ENCODE measurements at places on chromosomes 6 and 20.

GRCh38 chr6:159646733-159647132 is 46.3 kb downstream of the SOD2 start:
- DNase-seq = no peak

DNA sequence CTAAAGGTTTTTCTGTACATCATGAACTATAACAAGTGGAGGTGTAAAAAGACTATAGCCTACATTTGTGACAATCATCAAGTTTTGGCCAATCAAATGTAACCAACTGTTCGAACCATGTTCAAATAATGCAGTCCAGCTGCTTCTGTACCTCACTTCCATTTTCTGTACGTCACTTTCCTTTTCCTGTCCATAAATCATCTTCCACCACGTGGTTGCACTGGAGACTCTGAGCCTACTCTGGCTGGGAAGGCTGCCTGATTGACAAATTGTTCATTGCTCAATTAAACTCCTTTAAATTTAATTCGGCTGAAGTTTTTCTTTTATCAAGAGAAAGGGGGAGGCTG is 270.4 kb upstream of the JARID2 start:
- DNase-seq = no peak

DNA sequence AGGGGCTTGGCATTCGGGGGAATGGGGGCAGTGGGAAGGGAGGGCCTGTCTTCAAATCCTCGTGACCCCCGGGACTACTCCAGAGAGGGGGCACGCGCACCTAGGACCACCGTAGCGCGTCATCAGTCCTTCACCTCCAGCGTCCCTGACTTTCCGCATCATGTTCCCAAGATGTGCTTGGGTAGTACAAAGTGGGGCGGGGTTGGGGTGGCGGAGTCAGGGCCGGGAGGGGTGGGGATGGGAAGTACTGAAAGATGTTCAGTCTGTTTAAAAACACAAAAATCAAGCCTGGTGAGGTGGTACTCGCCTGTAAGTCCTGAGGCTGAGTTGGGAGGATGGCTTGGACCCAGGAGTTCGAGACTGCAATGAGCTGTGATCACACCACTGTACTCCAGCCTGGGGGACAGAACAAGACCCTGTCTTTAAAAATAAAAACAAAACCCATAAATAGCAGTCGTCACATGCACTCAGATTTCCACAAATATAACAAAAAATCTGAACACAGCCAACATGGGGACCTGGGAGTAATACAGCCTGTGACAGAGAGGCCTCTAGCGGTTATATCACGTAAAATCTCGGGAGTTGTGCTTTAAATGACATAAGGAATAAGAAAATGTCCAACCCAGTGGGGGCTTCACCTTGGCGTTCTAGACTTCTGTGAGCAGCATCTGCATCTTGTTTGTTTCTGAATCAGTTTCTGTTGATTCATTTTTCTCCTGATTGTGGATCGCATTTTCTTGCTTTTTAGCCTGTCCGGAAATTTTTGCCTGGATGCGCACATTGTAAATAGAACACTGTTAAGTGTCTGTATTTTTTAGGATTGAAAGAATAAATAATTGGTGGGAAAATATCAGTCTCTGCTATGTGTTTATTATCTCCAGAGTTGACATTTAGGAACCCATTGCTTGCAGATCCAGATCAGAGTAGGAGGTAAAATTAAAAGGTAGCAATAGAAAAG is 698 bp upstream of the LRP11 start:
- DNase-seq = no peak

DNA sequence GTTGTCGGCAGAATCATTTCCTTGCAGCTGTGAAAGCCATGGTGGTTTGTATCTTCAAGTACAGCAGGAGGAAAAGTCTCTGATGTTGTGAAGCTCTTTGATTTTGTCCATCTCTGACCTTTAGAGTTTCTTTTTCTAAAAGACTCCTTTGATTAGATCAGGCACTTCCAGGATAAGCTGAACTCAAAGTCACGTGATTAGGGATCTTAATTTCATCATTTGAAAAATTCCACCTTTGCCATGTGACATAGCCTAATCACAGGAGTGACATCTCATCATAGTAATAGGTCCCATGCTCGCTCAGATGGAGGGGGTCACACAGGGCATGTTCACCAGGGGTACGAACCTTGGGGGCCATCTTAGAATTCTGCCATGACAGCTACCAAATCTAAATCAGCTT is 441.5 kb upstream of the CDH4 start:
- DNase-seq = no peak

DNA sequence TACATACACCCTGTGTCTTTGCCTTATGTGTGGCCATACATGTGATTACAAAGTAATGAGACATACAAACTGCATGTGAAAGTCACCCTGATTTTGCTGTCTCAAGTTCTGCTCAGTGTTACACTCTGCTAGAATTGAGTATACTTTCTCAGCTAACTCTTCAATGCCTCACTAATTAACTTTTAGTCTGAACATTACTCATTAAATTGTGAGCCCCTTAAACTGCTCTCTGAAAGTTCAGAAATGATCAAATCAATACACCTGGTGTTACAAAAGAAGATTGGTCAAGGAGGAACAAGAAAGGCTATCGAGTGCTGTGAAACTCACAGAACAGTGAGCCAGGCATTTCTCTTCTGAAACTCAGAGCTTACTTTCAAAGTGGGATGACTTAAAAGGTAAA is 71.3 kb downstream of the MKKS start:
- no peak for DNase-seq

- no peak for DNase-seq
These were observed 37.2 kb downstream of the C6orf132 start for GRCh38 chr6:42105156-42105648.

DNA sequence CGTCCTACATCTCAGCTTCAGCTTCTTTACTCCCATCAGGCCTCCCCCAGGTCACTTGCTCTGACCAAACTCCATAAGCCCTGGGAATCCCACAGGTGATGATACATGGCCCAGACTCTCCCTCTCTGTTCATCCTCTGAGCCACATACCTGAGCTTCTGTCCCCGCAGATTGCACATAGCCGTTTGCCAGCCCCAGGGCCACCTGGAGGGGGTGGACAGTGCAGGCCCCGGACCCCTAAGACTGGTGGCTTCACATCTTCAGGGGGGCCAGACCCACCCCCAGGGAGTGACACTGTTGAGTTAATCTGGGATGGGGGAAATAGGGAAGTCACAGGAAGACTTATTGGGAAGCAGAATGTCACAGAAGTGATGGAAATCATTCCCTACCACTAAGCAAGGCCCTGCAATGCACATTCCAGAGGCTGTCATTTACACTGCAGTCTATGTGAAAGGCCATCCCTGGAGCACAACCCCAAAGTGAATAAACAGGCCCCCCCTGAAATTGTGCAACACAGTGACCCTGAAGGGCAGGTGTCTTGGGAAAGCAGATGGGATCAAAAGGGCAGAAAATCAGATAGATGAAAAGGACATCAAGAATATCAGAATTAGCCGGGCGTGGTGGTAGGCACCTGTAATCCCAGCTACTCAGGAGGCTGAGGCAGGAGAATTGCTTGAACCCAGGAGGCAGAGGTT is 2.2 kb downstream of the RXRB start:
- DNase-seq = no peak

DNA sequence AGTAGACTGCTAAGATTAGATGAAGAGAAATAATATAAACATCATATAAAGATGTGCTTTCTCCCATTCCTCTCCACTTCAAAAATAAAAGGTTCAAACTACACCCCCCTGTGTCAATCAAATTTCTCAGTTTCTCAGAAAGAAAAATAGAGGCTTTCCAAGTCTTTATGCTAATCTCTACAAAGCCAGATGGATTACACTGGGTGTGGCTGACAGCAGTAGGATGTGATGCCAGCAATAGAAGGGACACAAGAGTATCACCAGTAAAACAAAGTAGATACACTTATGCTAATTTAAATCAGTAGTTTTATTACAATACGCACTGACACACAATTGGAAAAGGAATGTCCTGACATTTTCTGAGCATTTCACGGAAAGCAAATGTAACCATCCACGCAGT is 353.4 kb downstream of the RNGTT start:
- no peak for DNase-seq

DNA sequence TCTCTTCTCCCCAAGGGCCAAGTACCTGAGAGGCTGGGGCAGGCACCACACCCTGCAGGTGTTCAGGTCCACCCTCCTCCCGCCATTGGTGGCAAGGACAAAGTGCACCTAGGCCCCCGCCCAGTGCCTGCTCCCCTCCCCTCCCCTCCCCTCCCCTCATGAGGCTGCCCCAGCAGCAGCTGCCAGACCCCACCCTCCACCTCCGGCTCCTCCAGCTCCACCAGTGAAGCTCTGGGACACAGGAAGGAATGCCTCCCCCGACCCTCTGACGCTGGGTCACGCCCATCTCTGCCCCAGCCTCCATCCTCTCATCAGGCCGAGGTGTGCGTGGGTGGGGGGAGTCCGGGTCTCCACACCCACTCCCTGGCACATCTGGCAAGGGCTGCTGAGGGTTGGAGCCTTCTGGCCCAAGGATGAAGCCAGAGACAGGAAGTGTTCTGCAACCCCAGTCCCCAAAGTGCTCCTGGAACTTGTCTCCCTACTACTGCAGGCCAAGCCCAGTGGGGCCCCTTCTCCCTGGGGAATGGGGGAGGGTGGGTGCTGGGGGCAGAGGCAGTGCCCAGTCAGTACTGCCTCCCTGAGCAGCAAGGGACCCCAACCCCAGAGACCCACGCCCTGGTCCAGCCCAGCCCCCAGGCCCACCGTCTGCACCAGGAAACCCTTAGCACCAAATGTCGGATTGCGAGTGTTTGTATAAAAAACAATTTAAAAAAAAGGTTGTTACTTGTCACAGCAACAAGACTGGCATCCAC is 1.6 kb upstream of the UCKL1 start:
- no peak for DNase-seq

DNA sequence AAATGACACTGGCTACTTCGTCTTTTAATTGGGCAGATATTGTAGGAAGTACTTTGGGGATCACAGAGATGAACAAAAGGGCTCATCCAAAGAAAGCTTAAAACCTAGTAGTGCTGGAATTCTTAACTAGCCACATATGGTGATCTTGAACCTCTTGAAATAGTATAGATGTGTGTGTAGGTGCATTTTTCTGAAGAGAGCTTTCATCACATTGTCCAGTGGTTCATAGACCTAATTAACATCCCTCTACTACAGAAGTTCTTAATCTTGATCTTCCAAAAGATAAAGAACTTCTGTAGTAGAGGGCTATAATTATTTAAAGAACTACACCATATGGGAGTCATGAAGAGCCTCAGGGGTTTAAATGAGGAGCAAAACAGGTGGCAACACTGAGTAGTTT is 2.3 kb upstream of the PRIM2 start:
- DNase-seq = no peak

DNA sequence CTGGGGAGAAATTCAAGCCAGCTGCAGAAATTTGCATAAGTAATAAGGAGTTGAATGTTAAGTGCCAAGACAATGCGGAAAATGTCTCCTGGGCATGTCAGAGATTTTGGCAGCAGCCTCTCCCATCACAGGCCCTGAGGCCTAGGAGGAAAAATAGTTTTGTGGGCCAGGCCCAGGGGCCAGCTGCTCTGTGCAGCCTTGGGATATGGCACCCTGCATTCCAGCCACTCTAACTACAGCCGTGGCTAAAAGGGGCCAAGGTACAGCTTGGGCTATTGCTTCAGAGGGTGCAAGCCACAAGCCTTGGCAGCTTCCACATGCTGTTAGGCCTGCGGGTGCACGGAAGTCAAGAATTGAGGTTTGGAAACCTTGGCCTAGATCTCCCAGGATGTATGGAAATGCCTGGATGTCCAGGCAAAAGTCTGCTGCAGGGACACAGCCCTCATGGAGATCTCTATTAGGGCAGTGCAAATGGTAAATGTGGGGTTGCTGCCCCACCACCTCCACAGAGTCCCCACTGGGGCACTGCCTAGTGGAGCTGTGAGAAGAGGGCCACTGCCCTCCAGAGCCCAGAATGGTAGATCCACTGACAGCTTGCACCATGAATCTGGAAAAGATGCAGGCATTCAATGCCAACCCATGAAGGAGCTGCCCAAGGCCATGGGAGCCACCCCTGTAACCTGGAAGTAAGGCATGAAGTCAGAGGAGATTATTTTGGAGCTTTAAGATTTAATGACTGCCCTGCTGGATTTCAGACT is 126.5 kb downstream of the DTNBP1 start:
- DNase-seq = no peak
